ENCODE measurements at places on chromosomes 1 and 21.

DNA sequence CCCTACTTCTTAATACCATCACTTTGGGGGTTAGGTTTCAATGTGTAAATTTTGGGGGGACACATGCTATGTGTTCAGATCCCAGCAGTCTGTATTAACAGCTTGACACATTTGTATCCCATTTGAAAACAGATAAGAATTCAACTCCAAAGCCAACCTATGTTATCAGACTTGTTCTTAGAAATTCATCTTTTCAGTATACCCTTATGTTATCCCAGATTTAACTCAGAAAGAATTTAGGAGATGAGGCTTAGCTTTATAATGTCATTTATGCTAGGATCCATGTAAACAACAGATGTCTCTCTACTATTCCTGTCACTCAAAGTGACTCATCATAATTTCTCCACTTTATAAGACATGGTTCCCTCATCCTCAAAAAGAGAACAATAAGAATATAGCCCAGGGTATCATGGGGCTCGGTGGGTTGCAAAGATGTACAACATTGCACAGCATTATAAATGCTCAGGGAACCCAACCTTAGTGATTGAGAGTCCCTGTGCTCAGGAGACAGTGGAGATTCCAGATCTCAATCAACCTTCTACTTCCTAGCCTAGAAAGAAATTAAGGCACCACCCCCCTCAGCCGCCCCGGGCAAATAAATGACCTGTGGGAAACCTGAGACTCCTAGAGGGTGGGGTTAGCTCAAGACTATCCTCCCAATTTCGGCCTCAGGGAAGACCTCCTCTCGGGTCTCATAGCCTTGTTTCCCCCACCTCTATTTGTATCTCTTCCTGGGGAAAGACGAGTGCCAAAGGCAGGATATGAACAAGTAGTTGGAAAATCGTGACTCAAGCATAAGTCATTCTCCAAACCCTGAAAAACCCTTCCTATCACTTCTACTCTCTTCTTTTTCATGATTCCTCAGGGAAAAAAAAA lies 265.1 kb upstream of the CAMK1G start:
- no peak for DNase-seq

DNA sequence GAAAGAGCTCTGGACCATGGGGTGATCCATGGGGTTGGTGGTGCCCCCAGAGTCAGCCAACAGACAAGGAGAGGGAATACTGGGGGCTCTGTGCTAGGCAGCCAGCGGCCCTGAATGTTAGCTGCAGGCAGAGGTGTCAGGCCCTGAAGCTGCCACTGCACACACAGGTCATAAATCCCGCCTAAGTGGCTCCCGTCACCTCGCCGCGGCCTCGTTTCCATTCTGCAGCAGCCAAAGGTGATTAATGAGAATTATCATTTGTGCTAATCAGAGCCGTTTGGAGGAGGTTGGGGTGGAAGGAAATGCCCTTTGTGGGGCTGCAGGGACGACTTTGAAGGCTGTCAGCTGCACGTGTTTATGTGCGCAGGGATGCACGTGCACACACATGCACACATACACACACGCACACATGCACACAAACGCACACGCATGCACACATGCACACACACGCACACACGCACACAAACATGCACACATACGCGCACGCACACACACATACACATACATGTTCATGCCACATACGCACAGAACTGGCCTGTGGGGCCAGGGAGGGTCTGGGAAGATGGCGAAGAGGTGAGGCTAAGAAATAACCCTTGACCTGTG lies 88.8 kb upstream of the ARHGEF16 start:
- no peak for DNase-seq

DNA sequence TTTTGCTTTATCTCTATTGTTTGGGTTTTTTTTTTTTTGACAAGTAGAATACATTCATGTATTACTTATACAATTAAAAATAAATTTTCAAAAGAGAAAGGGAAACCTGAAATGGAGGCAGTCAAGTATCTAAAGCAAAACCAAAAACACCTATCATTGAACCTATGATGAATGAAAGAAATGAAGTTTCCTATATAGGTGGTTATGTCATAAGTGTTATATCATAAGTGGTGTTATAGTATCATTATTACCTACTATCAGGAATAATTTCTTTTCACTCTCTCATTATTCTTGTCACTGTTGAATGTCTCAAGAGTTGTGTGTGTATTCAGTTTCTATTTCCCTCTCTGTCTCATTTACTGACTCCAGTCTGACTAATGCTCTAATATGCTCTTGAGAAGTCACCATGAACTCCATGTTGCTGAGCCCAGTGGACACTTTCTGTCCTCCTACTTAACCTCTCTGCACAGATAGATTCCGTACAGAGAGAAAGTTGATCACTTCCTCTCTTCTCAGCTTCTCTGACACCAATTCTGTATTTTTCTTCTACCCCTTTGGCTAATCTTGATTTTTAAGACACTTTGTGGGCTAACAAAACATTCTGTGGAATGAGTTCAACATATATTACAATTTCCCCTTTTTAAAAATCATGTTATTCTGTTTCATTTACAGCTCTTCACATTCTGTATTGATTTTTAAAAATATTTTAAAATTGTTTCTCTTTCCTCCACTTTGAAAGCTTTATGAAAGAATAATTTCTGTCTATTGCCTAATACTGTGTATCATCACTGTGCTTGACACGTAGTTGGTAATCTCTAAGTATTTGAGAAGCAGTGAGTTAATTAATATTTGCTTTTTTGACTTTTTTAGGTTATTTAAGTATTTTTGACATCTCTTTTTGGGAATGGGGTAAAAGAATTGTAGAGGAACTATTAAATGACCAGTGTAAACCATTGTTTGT lies 50.1 kb downstream of the RASAL2 start:
- DNase-seq, result no peak

- DNase-seq, result no peak
These were observed 53.6 kb downstream of the CAPN8 start for GRCh38 chr1:223611936-223612335.

GRCh38 chr1:86758570-86758969 lies 54.2 kb downstream of the SH3GLB1 start:
- DNase-seq, result no peak

GRCh38 chr21:18041012-18041411 lies 203.6 kb upstream of the CHODL start:
- peak; percentile 13 for DNase-seq

GRCh38 chr21:17947531-17947930 lies 128.4 kb upstream of the C21orf91 start:
- DNase-seq, result no peak

- peak; percentile 29 for DNase-seq
These were observed 282.4 kb downstream of the HLX start for GRCh38 chr1:221161571-221162041.

- DNase-seq, result peak; percentile 73
These were observed 1.4 kb downstream of the GUK1 start for GRCh38 chr1:228141226-228142044.

DNA sequence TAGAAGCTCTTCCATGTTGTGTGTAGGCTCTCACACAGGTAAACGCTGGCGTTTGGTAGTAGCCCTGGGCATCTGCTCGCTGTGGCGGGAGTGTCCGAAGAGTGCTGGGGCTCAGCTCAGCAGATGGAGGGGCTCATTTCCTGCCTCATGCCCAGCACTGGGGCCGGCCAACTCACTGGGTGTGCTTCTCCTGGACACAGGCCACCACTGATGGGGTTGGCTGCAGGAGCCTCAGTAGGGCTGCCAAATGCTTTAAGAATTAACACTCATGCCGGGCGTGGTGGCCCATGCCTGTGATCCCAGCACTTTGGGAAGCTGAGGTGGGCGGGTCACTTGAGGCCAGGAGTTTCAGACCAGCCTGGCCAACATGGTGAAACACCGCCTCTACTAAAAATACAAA lies 20.9 kb downstream of the UQCRHL start:
- no peak for DNase-seq

DNA sequence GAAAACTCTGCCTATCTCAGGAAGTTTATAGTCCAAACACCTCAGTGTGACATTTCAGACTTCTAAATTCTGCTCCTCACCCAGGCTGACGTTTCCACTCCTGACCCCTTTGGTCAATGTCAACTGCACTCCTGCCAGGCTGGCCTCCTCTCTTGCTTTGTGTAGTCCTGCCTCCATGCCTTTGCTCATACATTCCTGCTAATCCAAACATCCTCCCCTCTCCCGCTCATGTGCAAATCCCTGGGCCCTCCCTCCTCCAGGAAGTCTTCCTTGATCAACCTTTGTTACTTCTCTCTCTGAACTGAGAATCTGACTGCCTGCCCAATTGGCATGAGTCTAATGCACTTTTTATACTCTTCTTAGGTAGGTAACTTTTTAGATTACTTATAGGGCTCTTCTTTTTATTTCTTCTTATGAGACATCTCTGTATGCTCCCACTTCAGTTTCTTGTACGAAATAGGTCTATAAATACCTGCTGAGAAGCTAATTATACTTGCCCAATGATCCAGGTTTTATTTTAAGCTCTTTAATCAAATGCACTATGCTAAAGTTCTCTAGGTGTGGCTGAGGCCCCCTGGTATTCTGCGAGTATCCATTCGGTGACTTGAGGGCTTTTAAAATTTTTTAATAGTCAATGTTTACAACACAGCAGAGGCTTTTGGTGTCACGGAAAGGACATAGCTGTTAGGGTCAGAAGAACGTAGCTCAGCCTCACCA lies 128.1 kb downstream of the PLXNA2 start:
- DNase-seq, result no peak

- DNase-seq, result no peak
These were observed 584 bp upstream of the C1orf141 start for GRCh38 chr1:67135354-67135753.

DNA sequence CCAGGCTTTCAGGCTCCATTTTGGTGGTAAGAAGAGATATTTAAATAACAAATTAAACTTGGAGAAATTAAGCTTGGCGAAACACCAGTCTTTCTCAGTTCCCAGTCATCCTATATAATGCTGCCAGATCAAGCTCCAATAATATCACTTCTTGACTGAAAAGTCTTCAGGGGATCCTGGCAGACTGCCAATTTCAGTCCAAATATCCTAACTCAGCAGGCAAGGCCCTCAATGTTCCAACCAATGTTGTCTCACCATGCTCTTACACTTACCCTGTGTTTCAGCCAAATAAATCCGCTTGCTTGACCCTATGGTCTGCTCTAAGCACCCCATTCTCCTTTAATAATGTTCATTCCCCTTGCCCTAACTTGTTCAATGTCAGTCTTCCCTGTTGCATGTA lies 39.9 kb upstream of the BCL10 start:
- DNase-seq, result no peak

DNA sequence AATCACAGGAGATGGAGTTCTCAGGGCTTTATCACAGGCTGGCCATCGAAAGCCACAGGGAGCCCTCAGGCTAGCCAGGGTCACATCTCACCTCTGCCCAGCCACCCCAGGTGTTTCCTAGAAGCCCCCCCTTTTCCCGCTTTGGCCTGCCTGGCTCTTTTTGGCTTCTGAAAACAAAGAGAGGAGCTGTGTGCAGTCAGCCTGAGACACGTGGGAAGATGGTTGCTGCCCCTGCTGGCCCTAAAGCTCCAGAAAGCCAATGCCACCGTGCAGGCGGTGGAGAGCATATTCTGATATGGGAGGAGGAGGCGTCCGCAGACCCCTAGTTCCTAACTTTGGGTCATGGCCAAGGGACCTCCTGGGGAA lies 18.7 kb upstream of the LBR start:
- no peak for DNase-seq

GRCh38 chr1:77068013-77068412 lies 151.2 kb downstream of the PIGK start:
- DNase-seq, result no peak

GRCh38 chr21:20971296-20971921 lies 26.8 kb upstream of the NCAM2 start:
- peak; percentile 45 for DNase-seq

GRCh38 chr1:109643385-109644230 lies 12.3 kb upstream of the GSTM4 start:
- DNase-seq, result no peak

DNA sequence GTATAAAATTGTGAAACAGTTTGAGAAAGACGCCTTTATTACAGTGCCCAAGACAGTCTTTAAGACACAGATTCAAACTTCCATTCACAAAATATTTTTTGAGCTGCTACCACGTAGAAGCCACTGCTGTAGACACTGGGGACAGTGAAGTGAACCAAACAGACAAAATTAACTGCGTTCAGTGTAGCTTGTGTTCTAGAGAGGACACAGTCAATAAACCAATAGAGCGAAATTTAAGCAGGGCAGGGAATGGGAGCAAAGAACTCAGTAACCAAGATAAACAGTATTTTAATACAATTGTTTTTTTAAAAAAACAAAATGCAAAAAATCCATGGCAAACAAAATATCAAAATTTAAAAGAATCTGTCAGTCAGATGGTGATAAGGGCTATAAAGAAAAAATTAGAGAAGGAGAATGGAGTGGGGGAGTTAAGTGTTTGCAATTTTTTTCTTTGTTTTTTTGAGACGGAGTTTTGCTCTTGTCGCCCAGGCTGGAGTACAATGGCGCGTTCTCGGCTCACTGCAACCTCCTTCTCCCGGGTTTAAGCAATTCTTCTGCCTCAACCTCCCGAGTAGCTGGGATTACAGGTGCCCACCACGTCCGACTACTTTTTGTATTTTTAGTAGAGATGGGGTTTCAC lies 719 bp upstream of the PARS2 start:
- DNase-seq, result no peak

GRCh38 chr21:33026878-33027400 lies 1.2 kb downstream of the OLIG2 start:
- no peak for DNase-seq

DNA sequence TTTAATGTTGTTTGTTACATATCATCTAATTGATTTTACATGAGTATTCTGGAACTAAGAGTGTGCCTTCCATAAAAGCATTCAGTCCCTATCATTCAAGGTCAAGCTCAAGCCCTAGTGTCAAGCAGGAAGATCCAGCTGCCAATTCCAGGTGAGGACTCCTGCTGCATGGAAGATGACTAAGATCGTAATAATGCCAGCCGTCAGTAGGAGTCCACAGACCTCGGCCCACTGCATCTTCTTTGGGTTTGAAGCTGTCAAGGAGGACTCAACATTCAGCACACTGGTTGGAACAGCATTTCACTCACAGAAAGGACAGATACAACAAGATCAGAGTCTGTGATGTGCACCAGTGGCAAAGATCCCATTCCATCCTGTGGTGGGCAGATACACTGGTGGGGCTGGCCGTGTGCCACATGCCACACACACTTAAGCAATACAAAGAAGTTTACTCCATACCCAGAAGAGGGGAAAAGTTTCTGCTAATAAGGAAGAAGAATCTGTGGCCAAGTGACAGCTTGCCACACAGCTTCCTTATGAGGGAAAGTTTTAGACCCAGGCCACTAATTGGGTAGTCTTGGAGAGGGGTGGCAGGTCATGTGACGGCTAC lies 160.4 kb downstream of the PIK3R3 start:
- no peak for DNase-seq

GRCh38 chr1:29688471-29689365 lies 452.4 kb downstream of the PTPRU start:
- DNase-seq, result peak; percentile 34

GRCh38 chr1:38746402-38746935 lies 113.1 kb downstream of the RRAGC start:
- no peak for DNase-seq

GRCh38 chr1:176552999-176553398 lies 90.0 kb downstream of the PAPPA2 start:
- DNase-seq, result no peak

DNA sequence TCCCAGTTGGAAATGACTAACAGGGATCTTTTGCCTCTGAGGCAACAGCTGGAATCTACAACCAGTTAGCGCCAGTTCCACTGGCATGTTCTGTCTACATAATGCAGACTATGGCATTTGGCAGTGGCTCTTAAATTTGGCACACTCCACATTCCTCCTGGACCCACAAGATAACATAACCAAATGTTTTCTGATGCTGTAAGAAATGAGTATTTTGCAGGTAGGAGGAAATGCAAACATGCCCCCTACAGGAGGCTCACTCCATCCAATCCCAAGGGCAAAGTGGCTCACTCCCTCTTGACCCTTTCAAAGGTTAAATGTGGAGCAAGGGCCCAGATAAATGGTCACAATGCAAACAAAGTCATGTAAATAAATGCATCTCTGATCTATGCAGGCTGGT lies 129.2 kb upstream of the PROX1 start:
- DNase-seq, result no peak

All from COLO829 (cell line).